ENCODE measurements at places on chromosomes 3 and 15. TPM values are rescaled to one million over a fixed set of nuclear protein-coding genes. Genes with fewer than 3 reads are reported as not detected.

- no peak for DNase-seq
Observed at GRCh38 chr3:50241713-50242380, 5.8 kb downstream of the GNAI2 start.

DNA sequence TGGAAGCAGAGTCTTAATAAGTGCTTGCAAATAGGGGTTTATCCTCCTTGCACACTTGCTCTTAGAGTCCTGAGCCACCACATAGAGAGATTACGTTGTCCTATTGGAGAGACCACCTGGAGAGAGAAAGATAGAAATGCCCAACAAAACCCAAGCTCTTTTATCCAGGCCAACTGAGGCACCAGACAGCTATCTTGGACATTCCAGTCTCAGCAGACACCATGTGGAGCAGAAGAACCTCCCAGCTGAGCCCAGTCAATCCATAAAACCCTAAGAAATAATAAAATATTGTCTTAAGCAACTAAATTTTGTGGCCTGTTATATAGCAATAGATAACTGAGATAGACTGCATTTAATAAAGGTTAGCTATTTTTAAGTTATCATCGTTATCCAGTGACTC is 105.7 kb upstream of the PFN2 start:
- DNase-seq = no peak

- DNase-seq = no peak
Observed at GRCh38 chr3:178392511-178392926, 143.7 kb upstream of the KCNMB2 start.

GRCh38 chr15:89068325-89068784 is 19.9 kb upstream of the ABHD2 start:
- DNase-seq = no peak

DNA sequence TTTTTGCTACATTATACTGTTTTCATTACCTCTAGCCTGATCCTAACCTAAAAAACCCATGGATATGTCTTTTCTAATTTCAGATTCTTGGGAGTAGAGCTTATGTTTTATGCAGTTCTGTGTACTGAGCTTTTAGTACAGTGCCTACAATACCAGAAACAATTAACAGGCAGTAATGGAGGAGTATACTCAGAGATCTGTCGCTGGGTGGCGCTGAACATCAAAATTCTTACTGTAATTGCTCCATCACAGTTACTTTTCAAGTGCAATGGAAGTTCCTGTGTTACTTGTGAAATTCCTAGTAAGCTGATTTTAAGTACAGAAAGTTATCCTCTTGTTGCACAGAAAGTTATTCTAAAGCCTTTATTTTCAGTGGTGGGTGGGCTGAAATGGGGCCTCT is 66.9 kb downstream of the RNF13 start:
- peak; percentile 67 for DNase-seq

DNA sequence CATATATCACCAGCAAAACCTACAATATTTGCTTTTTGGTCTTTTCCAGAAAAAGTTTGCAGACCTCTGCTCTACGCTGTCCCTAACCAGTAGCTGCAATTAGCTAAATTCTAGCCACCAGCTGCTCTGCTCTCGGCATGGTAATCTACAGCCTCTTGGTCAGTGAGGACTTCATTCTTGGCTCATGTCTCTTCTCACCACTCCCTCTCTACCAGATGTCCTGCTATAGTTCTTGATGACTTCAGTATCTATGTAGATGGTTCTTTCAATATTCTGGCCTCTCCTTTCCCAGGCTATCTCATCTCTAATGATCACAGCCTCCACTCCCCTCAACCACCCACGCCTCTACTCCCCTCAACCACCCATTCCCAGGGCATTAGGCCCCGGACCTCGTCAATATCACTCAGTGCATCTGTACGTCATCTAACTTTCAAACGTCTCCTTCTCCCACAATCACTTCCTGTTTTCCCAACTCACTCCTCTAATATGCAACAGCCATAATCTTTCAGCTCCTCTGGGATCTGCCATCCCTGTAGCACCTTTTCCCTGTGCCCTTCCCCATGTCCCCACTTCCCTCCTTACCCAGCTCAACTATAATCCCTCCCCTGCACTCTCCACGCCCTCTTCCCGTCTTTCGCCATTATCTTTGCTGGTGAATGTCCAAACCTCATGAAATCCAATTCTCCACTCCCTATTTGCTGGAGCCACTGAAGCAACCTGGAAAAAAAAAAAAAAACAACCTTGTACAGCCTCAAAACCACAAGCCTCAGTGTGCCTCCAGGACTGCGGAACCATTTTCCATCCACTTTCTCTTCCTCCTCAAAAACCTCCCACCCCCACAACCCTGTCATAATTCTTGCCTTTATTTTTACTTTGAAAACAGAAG is 429.4 kb upstream of the PROK2 start:
- DNase-seq = no peak

DNA sequence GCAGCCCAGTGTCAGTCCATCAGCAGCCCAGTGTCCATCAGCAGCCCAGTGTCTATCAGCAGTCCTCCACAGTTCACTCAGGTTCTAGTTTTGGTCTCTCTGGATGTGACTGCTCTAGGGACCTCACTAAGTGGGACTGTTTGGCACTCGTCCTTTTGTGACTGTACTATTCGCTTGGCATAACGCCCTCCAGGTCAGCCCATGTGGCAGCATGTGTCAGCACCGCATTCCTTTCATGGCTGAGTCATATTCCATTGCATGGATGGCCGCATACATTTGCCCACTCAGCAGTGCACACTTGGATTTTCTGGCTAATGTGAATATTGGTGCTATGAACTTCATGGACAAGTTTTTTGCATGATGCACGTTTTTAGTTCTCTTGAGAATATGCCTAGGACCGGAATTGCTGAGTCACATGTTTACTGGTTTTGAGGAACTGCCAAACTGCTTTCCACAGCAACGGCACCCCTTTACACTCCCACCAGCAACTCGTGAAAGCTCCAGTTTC is 16.4 kb downstream of the CHST13 start:
- DNase-seq = no peak

- DNase-seq = no peak
Observed at GRCh38 chr3:124520970-124521369, 209.3 kb upstream of the UMPS start.

DNA sequence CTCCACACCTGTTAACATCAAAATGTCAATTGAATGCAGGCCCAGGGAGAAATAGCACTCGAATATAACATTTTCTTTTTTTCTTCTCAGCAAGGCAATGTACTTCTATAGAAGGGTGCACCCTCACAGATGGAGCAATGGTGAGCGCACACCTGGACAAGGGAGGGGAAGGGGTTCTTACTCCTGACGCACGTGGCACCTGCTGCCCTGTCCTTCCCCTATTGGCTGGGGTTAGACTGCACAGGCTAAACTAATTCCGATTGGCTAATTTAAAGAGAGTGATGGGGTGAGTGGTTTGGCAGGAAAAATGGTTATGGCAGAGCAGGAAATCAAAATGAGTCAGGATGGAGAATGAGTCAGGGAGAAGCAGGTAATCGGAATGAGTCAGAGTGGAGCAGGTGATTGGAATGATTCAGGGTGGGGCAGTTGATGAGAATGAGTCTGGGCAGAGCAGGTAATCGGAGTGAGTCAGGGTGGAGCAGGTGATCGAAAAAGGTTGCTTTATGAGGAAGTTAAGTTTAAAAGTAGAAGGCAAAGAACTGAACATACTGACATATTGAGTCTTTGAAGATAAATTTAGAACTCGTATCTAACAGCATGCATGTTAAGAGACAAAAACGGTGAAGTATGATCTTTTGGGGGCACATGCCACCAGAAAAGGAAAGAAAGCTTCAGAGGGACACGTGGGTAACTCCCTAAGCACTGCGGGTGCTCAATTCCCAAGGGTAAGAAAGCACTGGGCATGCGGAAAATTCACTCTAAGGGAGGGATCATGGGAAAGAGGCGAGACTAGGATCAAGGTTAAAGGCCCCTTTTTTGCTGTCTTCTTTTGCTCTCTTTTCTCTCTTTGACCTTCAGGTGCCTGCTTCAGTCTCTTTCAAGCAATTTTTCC is 72.9 kb upstream of the GALNT15 start:
- no peak for DNase-seq

DNA sequence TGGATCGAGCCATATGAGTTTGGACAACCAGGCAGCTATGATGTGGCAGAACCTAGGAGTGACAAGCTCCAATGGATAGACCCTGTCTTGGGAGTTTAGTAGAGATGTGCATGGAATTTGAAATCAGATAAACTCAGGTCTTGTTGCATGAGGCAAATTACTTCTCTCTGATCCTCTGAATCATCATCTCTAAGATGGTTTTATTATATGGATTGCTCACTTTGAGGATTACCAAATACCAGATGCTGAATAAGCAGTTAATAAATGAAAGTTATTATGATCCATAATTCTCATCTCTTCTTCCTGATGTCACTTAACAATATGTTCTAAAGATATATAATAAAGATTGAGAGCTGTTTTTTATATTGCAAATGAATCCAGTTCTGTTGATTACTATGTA is 622.2 kb downstream of the NTRK3 start:
- DNase-seq = no peak

GRCh38 chr15:69677403-69677802 is 224.8 kb downstream of the RPLP1 start:
- DNase-seq = no peak

DNA sequence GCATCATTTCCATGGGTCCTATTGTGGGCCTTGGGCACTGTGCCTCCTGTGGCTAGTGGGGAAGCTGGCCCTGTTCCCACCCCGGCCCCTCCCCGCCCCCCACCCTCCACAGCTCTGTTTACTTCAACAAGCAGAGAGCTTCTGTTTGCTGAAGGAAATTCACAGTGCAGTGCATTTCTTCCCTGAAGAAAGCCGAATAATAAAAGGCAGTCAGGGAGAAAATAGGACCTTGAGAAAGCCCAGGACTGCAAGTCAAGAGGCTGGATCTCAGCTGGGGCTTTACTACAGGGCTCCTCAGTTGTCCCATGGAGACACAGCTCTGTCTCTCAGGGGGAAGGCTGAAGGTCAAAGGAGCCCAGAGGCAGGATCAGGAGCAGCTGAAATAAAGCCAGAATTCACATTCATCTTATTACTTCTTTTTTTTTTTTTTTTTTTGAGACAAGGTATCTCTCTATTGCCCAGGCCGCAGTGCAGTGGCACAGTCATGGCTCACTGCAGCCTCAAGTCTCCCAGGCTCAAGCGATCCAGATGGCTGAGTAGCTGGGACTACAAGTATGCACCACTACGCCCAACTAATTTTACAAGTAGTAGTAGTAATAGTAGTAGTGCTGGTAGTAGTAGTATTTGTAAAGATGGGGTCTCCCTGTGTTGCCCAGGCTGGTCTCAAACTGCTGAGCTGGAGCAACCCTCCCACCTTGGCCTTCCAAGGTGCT is 33.0 kb upstream of the LACTB start:
- DNase-seq = no peak

GRCh38 chr3:114344492-114344891 is 50.7 kb downstream of the TIGIT start:
- no peak for DNase-seq

DNA sequence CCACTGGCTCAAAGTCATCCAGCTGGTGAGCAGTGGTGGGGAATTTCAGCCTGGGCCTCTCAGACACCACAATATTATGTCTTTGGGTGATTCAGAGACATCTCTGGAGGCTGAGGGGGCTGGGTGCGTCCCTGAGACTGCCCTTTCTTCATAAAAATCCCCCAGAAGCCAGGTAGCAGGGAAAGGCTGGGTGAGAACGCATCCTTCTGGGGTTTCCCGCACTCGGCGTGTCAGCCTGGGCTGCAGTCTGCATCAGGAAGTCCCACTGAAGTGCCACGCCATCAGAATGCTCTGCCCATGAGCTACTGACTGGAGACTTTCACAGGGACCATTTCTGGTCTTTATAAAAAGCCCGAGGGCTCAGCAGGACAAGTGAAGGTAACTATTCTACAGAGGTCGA is 148.8 kb upstream of the SLC6A11 start:
- DNase-seq = no peak

DNA sequence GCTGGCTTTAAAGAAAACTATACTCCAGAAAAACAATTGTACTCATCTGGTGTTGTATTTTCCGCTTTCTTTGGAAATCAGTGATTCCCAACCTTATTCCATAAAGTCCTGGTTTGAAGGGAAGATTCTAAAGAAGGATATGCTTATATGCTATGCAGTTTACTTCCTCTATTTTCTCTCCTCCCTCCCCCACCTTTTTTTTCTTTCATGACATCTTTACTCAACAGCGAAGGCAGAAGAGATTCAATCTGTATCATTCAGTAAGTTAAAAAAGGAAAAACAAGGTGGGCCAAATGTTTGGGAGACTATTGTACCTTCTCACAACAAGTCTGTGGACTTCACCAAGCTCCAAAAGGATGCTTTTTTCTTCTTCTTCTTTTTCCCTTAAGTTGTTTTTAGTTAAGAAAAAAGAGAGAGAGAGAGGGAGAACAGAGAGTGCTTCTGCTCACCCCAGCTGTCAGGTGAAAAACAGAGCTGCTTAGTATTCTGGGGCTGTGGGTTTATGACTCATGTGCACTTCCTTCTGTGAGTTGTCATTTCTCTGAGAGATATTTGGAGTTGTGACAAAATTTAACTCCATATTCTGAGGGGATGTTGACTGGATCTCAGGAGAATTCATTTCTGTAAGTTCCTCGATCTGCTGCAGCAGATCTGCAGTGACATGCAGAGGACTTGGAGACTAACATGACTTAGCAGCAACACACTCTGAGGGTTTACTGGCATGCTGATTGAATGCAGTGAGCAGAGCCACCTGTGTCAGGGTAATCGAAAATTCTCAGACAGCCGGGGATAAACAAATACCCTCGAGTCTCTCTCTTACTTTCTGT is 70.7 kb downstream of the SSR3 start:
- no peak for DNase-seq

The B3GALNT1 gene
- total RNA-seq = 56.3 TPM

The NOX5 gene
- not detected for total RNA-seq

The HIGD2B gene
- not detected for total RNA-seq

The SLC24A5 gene
- total RNA-seq = not detected

The CHRNA7 gene
- total RNA-seq = 0.55 TPM

The ALDH1A3 gene
- 6.8 TPM for total RNA-seq

The FETUB gene
- total RNA-seq = not detected

The ADPRH gene
- total RNA-seq = 10.3 TPM

The CELF6 gene
- total RNA-seq = 1.5 TPM

The FRMD5 gene
- 42.5 TPM for total RNA-seq

The SLC28A1 gene
- 0.50 TPM for total RNA-seq

The CXCR6 gene
- 0.59 TPM for total RNA-seq

The MRPS22 gene
- total RNA-seq = 87.3 TPM
